ENCODE measurements at places on chromosomes 3 and 15.
A peak's percentile ranks its signal among the peaks of the same experiment; 100 is the strongest.

- no peak for DNase-seq
Observed at GRCh38 chr3:138448631-138449030, 14.2 kb downstream of the ESYT3 start.

DNA sequence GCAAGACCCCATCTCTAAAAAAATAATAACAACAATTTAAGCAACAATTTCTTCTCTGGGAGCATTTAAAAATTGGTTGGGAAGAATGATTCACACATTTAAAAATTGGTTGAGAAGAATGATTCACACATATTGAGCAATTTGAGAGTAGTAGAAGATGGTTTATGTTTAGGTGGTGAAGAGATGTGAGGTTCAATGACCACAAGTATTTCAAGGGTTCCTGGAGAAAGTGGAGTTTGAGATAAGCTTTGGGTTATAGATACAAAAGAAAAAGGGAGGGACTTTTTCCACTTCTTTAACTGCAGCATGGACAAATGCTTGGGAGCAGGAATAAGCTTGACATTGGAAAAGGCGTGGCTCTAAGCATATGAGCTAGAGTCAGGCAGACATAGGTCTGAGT lies 145.7 kb upstream of the NPHP3 start:
- no peak for DNase-seq

- no peak for DNase-seq
Observed at GRCh38 chr15:38557921-38558320, 6.7 kb downstream of the RASGRP1 start.

DNA sequence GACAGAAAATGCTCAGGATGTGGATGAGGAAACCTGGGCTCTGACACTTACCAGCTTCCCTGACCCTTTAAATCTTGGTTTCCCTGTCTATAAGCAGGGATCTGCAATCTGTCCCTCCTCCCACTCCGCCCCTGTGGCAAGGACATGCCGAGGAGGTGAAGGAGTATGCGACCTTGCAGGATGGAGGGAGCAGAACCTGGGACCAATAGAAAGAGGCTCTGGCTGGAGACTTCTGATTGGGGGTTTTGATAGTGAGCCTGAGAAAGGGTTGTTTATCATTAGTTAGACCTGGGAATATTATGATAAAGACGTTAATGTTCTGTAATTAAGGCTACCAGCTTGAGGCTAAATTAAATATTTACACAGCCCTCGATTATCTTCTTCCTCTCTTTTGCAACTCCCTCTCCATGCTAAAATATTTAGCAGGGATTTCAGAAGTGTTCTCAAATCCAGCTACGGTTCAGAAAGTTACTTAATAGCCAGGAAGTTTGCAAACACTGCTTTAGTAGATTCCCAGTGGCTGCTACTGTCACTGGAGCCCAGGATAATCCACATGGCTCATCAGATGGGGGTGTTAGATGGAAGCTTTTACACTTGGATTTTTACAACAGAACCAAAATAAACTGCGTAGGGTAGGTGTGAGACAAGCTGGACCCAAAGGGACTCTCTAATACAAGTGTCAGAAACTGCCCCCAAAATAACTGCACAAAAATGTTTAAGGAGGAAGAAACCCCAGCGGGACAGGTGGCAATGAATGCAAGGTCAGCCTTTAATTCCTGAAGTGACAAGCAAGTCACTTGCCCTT lies 9.2 kb upstream of the PAQR5 start:
- no peak for DNase-seq

GRCh38 chr3:124517306-124517705 lies 212.9 kb upstream of the UMPS start:
- no peak for DNase-seq

DNA sequence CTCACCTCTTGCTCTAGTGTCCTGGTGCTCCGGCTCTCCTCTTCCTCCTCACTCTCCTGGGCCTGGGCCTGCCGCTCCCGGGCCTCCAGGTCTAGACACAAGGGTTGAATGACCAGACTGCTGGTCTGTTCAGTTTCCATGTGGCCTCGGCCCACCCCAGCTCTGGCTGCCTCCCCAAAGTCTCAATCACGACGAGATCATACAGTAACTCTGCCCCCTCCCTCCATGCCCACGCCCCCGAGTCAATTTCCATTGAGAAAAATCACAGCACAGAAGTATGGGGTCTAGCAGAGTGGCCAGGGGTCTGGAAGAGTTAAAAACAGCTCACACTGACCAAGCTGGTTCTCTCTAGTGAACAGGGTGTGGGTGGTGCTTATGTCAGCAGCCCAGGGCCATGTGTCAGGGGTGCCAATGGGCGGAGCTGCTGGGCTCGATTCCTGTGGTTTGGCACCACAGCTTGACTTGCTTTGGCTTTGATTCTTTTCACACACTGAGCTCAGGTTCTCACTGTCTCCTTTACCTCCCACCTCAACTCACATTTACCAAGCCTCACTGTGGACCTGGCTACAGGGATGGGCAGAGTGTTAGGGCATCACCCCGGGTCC lies 6.9 kb downstream of the C15orf62 start:
- DNase-seq: no peak

GRCh38 chr3:125150525-125151441 lies 61.8 kb downstream of the SLC12A8 start:
- no peak for DNase-seq

- DNase-seq: no peak
Observed at GRCh38 chr15:90106522-90107117, 4.4 kb upstream of the IDH2 start.

DNA sequence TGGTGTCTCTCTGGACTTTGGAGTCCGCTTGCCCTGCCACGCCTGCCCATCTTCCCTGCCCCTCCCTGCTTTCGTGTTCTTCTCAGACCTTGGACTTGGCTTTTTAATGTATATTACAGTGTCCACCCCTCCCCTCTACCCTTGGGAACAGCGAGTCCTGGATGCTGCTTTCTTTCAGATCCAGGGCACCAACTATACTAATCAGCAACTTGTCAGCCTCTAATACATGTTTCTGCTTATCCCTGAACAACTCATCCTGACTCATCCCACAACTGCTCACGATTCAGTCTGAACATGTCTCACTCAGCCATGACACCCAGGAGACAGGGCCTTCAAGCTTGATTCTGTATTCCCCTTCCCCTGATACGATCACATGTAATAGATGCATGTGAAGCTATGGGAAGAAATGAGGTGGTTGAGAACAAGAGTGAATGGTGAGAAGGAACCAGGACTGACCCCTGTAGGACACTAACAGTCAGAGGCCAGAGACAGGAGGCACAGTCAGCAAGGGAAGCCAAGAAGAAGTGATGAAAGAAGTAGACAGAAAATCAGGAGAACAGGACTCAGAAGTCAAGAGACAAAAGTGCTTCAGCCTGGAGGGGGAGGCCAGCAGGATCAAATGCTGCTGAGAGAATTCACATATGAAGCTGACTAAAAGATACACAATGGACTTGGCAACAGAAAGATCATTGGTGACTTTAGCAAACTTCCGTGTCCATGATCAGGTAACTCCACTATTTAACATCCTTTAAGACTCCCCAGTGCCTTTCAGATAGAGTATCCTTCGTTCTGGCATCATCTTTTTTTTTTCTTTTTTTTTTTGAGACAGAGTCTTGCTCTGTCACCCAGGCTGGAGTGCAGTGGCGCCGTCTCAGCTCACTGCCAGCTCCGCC lies 35.4 kb downstream of the BCL2L10 start:
- no peak for DNase-seq

GRCh38 chr3:169813757-169814517 lies 1.2 kb upstream of the LRRC34 start:
- DNase-seq: peak; percentile 29

GRCh38 chr3:146468234-146468633 lies 1.1 kb downstream of the PLSCR2 start:
- no peak for DNase-seq

GRCh38 chr3:194271460-194272035 lies 79.6 kb downstream of the CPN2 start:
- DNase-seq: no peak

GRCh38 chr3:82012775-82013174 lies 251.3 kb upstream of the GBE1 start:
- no peak for DNase-seq

- no peak for DNase-seq
Observed at GRCh38 chr15:69535101-69535638, 82.6 kb downstream of the RPLP1 start.

GRCh38 chr3:20924646-20925385 lies 738.8 kb upstream of the SGO1 start:
- DNase-seq: no peak

DNA sequence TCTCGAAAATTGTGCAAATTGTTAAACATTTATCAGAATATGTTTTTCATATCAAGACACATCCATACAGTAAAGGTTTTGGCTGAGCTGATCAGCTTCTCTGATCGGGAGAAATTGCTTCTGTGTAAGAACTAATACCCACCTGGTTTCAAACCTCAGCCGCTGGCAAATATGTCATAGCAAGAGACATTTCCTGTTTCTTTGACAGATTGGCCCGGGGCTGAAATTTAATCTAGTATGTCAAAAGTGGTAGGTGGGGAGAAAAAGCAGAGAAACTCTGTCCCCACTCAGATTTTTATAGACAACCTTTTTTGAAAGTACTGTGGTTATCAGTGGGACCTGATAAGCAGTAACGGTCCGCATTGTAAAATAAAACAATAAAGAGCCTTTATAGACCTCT lies 88.8 kb upstream of the SLC24A5 start:
- no peak for DNase-seq

DNA sequence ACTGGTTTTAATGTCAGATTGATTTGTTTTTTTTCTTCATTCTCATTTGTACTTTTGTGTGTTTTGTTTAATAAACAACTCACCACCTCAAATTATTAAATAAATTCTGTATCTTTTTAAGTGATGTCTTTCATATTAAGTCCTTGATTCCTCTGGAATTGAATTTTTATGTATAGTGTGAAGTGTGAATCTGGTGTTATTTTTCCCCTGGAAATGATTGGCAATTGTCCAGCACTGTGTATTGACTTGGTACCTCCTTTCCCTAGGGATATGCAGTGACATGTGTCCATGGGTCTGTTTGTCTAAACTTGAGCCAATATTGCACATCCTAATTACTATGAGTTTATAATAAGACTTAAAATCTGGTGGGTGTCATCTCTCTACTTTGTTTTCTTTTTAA lies 2.1 kb downstream of the RNU5B-1 start:
- DNase-seq: no peak

- DNase-seq: no peak
Observed at GRCh38 chr3:196093317-196094111, 11.6 kb upstream of the TFRC start.

- no peak for DNase-seq
Observed at GRCh38 chr3:112365035-112365434, 32.1 kb downstream of the CD200 start.

GRCh38 chr3:82392203-82392775 lies 630.8 kb upstream of the GBE1 start:
- DNase-seq: no peak

DNA sequence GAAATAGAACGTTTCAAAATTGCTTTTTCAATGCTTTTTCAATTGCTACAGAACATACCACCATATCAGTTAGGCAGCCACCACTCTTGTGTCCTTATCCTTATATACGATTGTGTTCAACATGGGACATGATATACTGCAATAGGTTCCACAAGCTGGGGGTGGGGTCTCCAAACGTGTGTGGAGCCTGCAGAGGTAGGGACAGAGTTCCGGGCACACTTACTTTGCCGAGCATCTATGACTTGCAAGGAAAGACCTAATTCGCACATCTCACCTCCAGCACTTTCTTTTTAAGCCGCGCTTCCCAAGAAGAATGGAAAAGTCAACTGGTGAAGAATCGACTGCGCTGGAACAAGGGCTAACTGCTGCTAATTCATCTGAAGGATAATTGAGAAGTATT lies 39.6 kb upstream of the SFMBT1 start:
- no peak for DNase-seq

DNA sequence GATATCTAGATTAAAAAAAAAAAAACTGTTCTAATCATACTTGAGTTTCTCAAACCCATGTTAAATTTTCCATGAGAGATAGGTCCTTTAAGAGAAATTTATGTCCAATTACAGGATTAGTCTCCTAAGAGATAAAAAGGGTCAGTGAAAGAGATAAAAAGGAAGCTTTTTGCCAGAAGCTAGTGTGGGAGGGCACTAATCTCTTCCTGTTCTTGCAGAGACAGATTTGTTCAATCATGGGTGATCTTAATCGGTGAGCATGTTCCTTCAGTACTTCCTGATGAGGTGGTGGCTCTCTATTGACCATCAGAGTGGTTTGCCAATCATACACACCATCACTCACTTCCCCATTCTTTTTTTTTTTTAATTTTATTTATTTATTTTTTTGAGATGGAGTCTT lies 16.9 kb upstream of the LPP start:
- no peak for DNase-seq

- DNase-seq: no peak
Observed at GRCh38 chr3:123907720-123908119, 23.6 kb upstream of the MYLK start.

DNA sequence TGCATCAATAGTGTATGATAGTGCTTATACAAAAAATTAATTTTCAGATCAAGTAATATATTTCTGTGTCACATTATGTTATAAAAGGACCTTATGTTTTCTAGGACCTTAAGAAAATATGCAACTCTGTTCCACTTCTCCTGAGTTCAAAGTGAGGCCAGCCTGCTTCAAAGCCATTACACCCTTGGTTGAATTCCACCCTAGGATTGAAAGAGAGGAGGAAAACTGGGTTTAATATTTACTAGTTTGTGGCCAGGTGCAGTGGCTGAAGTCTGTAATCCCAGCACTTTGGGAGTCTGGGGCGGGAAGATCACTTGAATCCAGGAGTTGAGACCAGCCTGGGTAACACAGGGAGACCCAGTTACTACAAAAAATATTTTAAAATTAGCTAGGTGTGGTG lies 32.9 kb upstream of the NR1I2 start:
- DNase-seq: no peak

DNA sequence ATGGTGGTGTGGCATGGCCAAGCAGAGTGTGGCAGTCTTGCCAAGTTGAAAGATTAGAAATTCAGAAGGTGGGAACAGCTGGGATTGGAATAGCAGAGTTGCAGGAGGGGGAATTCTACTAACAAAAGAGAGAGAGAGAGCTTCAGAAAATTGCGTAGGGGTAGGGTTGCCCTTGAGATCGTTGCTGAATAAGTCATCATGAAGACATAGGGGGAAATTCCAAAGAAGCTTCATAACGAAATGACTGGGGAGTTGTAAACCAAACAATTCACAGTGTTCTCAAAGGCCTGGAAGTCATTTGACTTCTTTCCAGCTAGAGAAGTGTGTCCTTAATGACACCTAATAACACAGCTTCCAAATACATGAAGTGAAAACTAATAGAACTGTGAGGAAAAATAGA lies 26.3 kb upstream of the TIPARP start:
- DNase-seq: no peak

GRCh38 chr15:53197426-53197839 lies 407.3 kb upstream of the ONECUT1 start:
- peak; percentile 25 for DNase-seq

DNA sequence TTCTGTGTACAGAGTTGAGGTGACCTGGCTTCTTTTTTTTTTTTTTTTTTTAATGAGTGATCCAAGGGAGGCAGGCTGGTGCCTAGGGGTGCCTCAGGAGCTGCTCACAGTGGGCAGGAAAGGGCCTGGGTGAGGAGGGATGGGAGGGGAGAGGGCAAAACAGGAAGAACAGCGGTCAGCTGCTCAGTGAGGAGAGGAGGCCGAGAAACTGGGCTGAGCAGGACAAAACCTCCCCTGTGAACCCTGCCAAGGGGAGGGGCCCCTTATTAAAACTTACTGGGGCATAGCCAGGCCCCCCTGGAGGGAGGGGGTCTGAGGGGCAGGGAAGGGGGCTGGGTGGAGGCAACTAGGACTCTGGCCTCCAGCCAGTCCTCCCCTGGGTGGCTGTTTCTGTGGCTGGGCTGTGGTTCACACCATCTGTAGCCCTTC lies 3.5 kb downstream of the PLEKHO2 start:
- DNase-seq: no peak

GRCh38 chr3:16174389-16174788 lies at the start of gene GALNT15:
Gene GALNT15 (plus strand): TSS chr3:16174680. CDS start chr3:16175152, 472 bp downstream.
- no peak for DNase-seq

Measured in GM12892 (cell line).